Islet precursor cell (in vitro differentiated cells): ENCODE measurements at places on chromosomes 6 and 20.
A peak's percentile ranks its signal among the peaks of the same experiment; 100 is the strongest.

DNA sequence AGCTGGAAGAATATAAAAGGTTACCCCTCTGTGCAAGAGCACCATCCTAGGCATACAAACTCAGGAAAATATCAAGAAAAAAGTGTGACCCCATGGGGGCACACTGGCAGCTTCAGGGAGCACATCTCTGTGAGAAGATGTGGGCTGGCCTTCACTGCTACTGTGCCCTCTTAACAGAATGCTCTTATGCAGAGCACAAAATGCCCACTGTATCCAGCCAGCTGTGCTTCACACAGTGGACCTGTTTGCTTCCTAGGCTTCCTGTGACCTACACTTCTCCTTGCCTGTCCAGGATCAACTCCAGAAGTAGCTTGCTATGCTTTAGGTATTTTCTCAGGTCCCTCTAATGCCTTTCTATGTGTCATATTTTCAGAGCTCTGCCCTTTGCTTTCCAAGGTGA lies 380.2 kb upstream of the MMS22L start:
- no peak for DNase-seq

- no peak for DNase-seq
Observed at GRCh38 chr20:1041845-1042390, 39.8 kb upstream of the RSPO4 start.

DNA sequence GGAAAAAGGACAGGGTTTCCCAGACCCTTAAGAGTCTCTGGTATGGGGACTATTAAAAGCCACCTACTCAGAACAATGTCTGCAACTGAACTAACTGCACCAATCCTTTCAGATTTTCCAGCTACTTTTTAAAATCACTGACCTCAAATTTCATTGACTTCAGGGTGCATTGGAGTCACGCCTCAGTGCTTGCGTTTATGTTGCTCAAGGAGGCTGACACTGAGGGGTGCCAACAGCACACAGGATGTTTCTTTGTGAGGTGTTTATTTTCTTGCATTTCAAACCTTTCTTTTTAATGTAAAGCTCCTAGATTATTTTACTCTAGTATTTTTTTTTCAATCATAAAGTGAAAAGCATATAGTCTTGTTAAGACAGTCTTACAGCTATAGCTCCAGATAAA lies 402.0 kb upstream of the SLC35B3 start:
- DNase-seq: no peak

DNA sequence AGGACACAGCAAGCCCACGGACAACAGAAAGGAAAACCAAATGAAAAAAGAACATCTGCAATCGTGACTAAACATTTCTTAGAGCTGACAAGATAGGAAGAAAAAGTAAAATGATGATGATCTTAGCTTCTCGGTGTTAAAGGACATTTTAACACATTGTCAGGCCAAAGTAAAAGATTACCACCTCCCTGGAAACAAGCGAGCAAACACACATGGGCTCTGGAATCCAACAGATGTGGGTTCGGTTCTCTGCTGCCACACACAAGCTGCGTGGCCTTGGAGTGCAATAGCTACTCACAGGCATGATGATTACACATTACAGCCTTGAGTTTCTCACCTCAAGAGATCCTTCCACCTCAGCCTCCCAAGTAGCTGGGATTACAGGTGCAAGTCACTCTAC lies 7.5 kb upstream of the AAR2 start:
- no peak for DNase-seq

- peak; percentile 62 for DNase-seq
Observed at GRCh38 chr20:51862796-51863195, 60.5 kb upstream of the SALL4 start.

DNA sequence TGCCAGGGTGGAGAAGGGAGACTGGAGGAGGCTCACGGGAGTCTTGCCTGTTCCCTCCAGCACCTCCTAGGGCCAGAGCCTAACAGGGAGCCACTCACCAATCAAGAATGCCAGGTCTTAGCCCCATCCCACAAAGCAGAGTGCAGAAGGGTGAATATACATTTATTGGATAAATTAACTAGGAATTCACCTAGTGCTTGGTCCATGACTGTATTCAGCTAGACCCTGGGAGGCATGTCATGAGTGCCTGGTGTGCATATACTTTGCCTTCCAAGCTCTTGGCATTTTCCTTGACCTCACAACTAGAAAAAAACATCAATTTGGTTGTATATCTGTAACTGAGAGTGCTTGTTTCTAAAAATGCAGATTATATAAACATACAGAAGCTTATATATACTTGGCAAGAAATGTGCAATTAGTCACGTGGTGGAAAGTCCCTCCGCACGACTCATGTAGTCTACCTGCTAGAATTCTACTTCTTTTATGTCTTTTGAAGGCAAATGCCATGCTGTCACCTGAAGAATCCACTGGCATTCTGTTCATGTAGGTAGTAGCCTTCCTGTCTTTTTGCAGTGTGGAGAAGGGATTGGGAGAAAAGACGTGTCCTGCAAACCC lies 991.0 kb downstream of the KIF16B start:
- no peak for DNase-seq

DNA sequence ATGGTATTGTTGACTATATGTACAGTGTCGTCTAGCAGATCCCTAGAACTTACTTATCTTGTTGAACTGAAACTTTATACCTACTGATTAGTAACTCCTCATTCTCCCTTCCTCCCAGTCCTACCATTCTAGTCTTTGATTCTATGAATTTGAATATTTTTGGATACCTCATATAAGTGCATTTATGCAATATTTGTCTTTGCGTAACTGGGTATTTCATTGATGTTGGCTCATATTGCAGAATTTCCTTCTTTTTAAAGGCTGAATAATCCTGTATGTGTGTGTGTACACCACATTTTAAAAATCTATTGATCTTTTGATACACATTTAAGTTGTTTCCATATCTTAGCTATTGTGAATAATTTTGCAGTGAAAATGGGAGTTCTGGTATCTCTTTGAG lies 119.9 kb downstream of the SOX4 start:
- DNase-seq: no peak

GRCh38 chr6:6643398-6643797 lies 54.9 kb downstream of the LY86 start:
- DNase-seq: no peak

DNA sequence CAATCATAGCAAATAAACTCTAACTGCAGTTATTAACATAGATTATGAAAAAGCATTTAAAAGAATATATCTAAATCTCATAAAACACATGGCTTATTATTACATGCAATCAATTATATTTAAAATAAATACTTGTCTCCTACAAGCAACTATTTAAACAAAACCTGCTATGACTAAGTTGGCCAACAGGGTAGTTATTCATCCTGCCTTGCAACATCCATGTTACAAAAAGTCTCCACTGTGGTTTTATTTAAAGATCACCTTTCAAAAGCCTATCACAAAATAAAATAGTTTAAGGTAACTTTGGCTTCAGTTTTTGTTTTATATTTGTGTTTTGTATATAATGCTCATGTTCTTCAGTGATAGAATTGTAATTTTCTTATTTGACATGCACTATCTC lies 1127.0 kb upstream of the MAP3K7 start:
- DNase-seq: no peak

DNA sequence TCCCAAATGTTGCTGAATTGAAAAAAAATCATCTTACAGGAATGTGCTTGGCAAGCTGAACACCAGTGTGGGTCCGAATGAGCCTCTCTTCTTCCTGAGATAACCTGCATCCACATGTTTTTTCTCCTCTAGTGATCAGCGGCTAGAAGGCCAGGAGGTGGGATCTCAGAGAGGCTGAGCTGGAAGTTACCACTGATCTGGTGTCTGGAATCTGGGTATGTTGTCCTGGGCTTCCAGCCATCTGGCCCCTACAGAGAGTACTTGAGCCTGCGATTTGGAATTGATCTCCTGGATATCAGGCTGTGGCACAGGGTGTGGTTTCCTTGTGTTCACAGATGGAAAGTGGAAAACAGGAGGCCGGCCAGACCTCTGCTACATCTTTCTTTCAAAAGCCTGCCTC lies 35.9 kb downstream of the SULF2 start:
- DNase-seq: no peak

GRCh38 chr6:11978169-11978987 lies 33.7 kb upstream of the HIVEP1 start:
- no peak for DNase-seq

DNA sequence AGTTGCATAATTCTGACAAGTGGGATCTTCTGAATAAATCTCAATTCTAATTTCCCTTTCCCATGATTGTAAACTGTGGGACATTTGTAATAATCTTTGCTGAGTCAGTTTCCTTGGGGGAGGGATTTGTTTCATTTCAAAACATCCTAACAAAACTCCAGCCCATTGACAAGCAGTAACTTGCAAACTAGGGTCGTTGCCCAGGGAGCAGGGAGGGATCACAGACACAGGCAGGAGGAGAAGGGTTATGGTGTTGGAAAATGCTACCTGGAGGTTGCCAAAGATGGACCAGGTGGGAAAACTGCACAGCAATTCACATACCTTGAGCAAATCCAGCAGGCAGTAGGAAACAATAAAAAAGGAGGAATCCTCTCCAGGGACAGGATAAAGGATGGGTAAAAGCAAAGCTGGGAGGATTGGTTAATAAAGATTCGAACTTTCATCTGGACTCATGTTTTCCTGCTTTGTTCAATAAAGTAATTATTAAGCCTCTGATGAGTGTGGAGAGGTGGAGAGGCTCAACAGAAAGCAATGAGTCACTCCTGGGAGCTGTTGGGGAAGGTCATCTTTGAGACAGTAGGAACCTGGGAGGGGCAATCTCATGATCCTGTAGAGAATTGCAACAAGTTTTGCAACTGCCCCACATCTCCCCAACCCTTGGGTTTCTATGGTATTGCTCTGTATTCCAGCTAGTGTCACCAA lies 87.3 kb upstream of the AKIRIN2 start:
- DNase-seq: peak; percentile 61

DNA sequence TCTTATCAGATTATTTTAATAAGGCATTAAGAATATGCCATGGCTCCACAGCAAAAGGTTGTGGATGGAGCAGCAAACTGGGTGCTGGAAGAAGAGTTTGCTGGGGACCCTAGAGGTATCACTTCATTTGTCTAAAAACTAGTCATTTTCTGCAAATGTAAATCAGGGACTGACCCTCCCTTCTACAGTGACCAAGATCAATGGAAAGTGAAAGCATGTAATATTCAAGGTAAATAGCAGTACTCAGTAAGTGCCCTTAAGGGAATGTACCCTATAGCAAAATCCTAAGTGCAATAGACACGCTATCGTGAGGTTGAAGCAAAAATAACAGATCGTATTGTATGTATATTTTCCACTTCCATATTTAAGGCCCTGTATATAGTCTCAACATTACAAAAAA lies 38.7 kb downstream of the TRDN start:
- no peak for DNase-seq

DNA sequence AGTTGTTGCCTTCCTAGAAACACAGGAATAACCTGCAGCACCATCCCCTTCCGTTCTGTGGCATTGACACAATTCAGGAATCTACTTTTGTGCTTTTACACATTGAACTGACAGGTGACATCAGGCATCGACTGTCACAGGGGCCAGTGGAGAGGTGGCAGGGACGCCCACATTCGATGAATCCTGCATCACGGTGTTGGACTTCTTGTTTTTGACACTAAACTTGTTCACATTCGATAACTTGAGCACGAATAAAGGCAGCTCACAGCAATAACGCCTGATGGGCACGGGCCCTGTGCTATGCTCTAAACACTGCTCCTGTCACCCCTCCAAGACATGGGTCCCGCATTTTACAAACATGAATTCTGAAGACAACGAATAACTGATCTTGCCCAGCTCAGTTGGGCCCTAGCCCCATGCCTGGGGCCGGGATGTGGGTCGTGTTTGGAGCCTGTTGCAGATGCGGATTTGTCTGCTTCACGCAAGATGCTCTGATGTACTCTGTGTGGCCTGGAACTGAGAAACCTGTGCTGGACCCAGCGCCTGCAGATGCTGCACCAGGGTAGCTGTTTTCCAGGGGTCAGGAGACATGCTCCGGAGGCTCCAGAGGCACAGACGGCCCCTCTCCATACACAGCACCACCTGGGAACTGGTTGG lies 75.7 kb downstream of the TTLL2 start:
- DNase-seq: peak; percentile 43

- no peak for DNase-seq
Observed at GRCh38 chr6:155542036-155542435, 86.4 kb upstream of the NOX3 start.

GRCh38 chr6:167652701-167653095 lies 174.0 kb upstream of the AFDN start:
- peak; percentile 53 for DNase-seq

DNA sequence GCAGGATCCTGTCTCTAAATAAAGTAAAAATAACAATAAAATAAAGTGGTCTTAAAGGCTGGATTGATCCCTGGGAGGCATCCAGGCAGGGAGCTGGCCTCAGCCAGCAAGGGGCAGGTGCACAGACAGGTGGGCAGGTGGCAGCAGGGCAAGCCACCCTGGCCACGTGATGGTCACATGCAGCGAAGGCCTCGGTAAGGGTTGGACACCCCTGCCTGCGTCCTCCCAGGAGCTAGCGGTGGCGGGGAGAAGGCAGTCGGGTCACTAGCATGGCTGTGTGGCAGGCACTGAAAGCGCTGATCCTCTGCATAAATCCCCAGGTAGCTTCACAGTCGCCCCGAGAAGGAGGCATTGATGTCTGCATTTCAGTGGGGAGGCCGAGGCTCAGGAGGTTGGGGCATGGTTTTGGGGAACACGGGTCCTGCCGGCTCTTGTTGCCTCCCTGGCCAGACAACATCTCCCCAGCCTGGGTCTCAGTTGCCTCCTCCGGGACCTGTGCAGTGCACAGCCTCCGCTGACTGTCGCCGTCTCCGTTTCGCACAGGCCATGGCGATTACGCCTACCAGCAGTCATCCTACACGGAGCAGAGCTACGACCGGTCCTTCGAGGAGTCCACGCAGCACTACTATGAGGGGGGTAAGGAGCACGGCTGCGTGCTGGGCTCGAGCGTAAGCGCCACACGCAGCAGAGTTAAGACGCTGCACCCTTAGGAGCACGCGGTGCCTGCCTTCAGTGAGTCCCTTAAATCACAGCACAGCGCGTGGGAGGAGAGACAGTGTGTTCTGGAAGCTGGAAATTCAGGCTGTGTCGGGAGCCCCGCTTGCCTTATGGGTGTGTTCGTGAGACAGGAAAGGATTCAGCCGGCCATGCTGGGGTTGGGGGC lies 17.7 kb upstream of the MTG2 start:
- no peak for DNase-seq

- DNase-seq: no peak
Observed at GRCh38 chr20:48015141-48015910, 230.0 kb upstream of the SULF2 start.

DNA sequence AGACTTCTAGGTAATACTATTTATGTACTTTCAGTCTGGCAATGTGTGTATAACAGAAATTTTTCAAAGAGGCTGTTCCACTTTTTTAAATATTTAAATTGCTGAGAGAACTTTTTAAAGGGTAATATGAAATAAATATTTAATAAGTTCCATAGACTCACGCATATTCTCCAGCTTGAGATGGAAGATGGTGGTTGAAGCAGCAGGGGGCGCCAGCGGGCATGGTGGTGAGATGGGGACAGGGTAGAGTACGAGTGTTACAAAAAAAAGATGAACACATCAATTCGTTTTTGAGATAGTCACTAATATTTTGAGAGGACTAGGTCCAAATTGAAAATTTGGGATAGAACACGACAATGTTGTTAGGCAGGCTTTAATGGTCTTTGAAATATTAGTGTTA lies 68.4 kb downstream of the RSPO3 start:
- DNase-seq: peak; percentile 65
